WTC11 (cell line): ENCODE measurements at places on chromosomes 2 and 18. TPM values are rescaled to one million over a fixed set of nuclear protein-coding genes. Genes with fewer than 3 reads are reported as not detected.

- no peak for DNase-seq
Observed at GRCh38 chr2:10381997-10382353, 66.2 kb downstream of the ODC1 start.

GRCh38 chr2:97355887-97356286, 233.8 kb downstream of the ANKRD36B start:
- peak; percentile 17 for DNase-seq

DNA sequence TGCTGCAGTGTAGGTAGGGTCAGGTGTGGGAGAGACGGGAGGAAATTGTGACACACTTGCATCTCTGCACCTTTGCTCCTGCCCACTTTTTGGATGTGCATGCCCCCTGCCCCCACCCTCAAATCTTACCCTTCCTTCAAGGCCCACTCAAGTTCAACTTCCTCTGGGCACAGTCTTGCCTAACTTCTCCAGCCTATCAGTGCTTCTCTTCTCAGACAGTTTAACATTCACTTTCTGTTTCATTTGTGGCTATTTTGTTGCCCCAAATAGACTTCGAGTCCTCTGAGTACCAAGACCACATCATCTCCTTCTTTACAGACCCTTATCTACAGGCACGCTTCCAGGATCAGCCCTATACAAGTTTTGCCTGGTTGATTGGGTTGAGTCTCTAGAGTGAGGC, 2.7 kb downstream of the ST8SIA5 start:
- DNase-seq, result no peak

DNA sequence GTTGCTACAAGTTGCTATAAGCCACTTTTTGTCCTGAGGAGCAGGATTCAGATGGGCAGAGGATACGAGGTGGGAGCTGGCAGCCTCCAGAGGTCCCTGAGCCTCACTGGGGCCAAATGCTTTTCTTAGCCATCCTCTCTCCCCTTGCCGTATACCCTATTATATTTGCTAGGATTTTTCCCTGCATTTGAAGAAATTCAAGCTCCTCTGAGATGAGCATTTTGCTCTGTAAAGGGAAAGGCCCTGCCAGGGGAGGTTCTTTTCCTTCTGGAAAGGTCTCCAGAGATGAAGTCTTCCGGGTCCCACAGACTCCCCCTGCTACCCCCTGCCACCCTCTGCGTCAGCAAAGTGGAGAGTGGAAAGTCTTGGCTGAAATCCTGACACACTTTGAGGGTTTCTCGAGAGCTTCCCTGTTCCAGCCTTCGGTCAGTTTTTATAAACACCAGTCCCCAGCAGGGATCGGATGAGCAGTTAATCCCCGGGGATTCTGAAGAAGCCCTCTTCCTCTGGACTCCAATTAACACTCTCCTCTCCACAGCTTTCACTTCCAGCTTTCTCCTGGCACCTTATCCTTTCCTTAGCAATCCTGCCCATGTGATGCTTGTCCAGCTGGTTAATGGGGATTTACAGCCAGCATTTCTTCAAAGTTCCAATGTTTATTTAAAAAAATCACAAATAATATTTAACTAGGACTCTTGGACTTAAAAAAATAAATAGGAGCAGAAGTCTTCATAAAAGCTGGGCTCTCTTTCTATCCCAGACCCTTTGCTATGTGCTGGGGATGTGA, 13.1 kb downstream of the CYRIA start:
- no peak for DNase-seq

- DNase-seq, result peak; percentile 5
Observed at GRCh38 chr2:10241641-10242430, 60.9 kb upstream of the HPCAL1 start.

GRCh38 chr2:126543081-126543480, 112.9 kb upstream of the GYPC start:
- no peak for DNase-seq

- no peak for DNase-seq
Observed at GRCh38 chr2:11712866-11713265, 33.6 kb upstream of the LPIN1 start.

- DNase-seq, result no peak
Observed at GRCh38 chr2:160347269-160347863, 146.2 kb downstream of the RBMS1 start.

DNA sequence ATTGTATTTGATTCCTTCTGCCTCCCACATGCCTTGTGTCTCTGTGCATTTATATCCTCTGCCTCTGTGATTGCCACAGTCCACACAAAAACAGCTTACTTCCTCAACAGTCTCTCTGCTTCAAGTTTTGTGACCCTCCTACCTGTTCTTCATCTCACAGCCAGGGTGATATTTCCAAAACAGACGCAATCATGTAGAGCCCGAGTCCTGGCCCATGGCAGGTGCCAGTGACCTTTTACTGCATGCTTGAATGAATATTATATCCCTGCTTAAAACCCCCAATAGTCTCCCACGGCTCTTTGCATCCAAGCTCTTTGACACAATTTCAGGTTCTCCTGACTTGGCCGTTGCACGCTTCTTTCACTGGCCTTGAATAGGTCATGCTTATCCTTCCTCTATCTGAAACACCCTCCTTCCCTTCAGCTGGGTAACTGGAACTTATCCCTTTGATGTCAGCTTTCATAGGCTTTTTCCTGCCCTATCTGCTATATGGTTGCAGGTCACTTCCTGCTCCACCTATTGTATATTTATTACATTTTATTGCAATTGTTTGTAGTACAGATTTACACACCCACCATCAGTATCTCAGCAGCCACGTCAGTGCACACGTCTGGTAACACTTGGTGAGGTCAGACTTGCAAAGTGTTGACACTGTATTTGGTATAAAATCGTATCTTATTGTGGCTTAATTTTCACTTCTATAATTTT, 29.7 kb upstream of the IL1B start:
- no peak for DNase-seq

DNA sequence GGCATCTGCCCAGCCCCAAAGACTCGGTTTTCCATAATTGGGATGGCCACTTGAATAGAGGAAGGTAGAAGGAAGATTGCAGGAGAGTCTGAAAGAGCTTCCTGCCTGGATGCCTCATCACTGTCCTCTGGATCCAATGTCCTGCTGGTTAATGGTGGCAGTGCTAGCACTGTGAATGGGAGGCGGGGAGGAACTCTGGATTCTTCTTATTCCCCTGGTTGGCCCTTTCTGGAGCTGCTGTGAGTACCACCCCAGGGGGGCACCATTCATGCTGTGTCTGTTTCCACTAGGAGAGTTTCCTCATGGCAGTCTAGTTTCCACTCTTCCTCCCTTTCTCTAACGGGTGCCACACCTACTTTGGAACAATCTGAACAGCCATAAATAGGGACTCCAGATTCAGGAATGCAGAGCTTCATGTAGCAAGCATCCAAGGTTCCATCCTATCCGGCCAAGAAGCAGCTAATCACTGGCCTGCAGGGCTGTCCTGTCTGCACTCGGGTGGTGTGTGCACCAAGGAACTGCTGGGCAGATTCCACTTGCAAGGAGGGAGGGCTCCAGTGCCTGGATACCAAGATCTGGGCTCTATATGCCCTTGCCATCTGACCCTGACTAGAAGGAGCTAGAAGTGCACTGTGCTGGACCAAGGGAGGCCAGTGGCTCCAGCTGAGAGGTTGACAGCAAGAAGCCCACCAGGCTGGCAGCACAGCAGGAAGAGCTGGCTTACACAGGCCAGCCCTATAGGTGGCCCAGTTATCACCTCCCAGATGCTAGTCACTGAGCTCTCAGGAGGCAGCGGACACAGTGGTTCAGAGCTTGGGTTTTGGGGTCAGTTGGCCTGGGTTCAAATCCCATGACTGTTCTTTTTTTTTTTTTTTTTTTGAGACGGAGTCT, 4.6 kb upstream of the ATOH8 start:
- no peak for DNase-seq

- no peak for DNase-seq
Observed at GRCh38 chr18:32711862-32712261, 61.0 kb downstream of the KLHL14 start.

DNA sequence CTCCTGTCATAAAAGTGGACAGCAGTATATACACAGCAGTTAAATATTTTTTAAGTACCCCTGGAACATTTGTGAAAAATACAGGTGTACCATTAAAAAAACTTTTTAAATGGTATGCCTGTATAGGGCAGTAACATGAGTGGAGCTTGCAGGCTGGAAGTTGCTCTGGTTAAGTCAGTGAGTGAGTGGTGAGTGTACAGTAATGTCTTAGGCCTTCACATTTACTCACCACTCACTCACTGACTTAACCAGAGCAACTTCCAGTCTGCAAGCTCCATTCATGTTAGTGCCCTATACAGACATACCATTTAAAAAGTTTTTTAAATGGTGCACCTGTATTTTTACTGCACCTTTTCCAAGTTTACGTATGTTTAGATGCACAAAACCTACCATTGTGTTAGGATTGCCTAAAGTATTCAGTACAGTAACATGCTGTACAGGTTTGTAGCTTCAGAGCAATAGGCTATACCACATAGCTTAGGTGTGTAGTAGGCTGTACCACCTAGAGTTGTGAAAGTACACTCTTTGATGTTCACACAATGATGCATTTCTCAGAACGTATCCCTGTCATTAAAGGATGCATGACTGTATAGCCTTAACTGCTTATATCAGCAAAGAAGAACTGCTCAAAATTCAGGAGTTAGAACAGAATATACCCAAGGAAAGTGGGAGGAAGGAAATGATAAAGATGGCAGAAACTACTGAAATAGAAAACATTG, 112.6 kb downstream of the EHBP1 start:
- DNase-seq, result no peak

GRCh38 chr2:70304498-70304897, 2.6 kb upstream of the FAM136A start:
- no peak for DNase-seq

DNA sequence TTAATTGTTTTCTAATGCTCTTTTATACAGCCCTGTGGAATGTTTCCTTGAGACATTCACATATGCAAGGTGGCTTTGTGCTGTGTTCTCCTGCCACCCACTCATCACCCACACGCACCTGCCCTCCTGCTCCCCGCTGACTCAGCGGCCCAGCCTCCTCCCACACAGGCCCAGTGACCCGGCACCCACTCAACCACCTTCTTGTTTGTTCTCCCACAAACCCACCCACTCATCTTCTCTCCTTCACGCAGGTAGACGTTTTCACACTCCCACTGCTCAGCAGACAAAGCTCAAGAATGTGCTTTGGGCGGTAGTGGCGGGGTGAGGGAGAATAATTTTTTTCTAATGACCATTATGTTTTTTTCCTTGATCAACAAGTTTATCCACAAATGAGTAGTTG, 28.6 kb upstream of the NEMP2 start:
- no peak for DNase-seq

- DNase-seq, result no peak
Observed at GRCh38 chr2:24914713-24915112, 5.3 kb downstream of the ADCY3 start.

- peak; percentile 24 for DNase-seq
Observed at GRCh38 chr2:88554189-88554588, 73.1 kb downstream of the EIF2AK3 start.

GRCh38 chr2:98134172-98135005, 47.4 kb downstream of the VWA3B start:
- DNase-seq, result no peak

- DNase-seq, result no peak
Observed at GRCh38 chr2:177717831-177718618, 325.5 kb downstream of the AGPS start.

DNA sequence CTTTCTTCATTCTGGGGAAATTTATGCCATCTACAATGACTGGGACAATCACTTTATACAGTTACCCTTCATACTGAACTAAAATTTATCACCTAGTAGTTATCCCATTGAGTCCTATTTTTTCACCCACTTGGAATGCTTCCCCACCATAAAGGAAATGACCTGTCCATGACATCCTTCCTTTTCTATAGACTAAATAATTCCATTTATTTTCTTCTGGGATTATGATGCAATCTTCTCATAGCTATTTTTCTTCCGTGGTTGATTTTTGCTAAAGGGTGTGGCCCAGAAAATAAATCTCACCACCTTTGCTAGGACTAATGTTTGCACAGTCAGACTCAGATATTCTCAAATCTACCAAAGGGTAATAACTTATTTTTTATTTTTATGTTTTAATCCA, 186.1 kb upstream of the NRXN1 start:
- DNase-seq, result no peak

GRCh38 chr2:66526180-66526579, 91.3 kb downstream of the MEIS1 start:
- no peak for DNase-seq

GRCh38 chr2:67561457-67561965, 164.4 kb downstream of the ETAA1 start:
- DNase-seq, result no peak

DNA sequence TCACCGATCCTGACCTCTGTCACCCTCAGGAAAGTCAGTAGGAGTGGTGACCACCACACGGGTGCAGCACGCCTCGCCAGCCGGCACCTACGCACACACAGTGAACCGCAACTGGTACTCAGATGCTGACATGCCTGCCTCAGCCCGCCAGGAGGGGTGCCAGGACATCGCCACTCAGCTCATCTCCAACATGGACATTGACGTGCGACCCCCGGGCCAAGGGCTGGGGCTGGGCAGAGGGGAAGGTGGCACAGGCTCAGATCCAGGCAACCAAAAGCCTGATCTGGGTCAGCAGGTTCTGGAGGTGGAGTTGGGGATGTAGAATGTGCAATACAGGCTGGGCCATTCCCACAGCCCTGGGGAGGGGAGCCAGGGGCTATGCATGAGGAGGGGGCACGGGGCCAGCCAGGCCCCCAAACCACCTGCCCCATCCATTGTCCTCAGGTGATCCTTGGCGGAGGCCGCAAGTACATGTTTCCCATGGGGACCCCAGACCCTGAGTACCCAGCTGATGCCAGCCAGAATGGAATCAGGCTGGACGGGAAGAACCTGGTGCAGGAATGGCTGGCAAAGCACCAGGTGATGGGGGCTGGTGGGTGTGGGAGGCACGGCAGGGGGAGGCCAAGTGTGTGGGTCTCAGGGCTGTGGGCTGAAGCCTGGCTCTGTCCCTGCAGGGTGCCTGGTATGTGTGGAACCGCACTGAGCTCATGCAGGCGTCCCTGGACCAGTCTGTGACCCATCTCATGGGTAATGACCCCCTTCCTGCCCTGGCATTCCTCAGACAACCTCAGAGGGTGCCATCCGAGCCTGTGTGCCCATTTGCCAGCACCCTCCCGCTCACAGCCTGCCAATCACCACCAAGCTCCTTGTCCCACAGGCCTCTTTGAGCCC, 1.4 kb downstream of the ALPI start:
- no peak for DNase-seq

GRCh38 chr18:42509750-42510415, 554.8 kb downstream of the PIK3C3 start:
- DNase-seq, result no peak

GRCh38 chr2:45904946-45905631, 253.6 kb downstream of the PRKCE start:
- no peak for DNase-seq

DNA sequence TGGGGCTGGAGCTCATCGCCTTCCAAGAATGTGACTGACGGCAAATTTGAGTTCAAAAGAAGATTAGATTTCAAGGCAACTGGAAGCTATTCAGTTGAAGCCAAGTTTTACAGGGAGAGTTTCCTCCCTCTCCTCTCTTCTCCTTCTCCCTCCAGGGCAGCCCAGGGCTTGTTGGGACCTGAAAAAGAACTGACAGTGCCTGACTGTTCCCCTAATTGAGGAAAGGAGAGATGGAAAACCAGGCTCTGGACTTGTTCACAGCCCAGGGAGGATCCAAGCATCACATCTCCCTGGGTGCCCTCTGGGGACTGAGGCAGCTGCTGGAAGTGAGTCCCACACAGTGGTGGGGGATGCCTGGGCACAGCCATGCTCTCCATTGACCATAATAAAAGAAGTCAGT, 88.1 kb downstream of the THNSL2 start:
- no peak for DNase-seq

Gene SCYGR4
- not detected in 3 replicates for total RNA-seq

Gene CMPK2
- 0.13 to 0.32 TPM (median 0.16 TPM) in 3 replicates for total RNA-seq

Gene MAB21L4
- total RNA-seq, result not detected in 3 replicates

Gene HOXD3
- not detected in 3 replicates for total RNA-seq

Gene ATP6V1C2
- total RNA-seq, result 0.42 to 1.9 TPM (median 1.2 TPM) in 3 replicates

Gene REG3A
- 0.37 TPM in 1 of 3 replicates, not detected in the others for total RNA-seq

Gene DYNAP
- 0.46 to 0.94 TPM (median 0.50 TPM) in 3 replicates for total RNA-seq

Gene ASB18
- total RNA-seq, result not detected in 3 replicates
